ENCODE measurements at places on chromosomes 2 and 18. TPM values are rescaled to one million over a fixed set of nuclear protein-coding genes. Genes with fewer than 3 reads are reported as not detected.

The CYP26B1 gene
- 5.4 TPM for total RNA-seq

The TMEM247 gene
- total RNA-seq: not detected

The STPG4 gene
- not detected for total RNA-seq

The UPP2 gene
- total RNA-seq: not detected

The RNF152 gene
- 0.99 TPM for total RNA-seq

The MAP3K19 gene
- not detected for total RNA-seq

The SERPINB13 gene
- total RNA-seq: not detected

The ACVR1C gene
- total RNA-seq: not detected

The GPBAR1 gene
- not detected for total RNA-seq

All from MG63 (cell line).